ENCODE measurements at places on chromosomes 16 and 17. TPM values are rescaled to one million over a fixed set of nuclear protein-coding genes. Genes with fewer than 3 reads are reported as not detected.
A peak's percentile ranks its signal among the peaks of the same experiment; 100 is the strongest.

The FBF1 gene
- 3.5 TPM for total RNA-seq

DNA sequence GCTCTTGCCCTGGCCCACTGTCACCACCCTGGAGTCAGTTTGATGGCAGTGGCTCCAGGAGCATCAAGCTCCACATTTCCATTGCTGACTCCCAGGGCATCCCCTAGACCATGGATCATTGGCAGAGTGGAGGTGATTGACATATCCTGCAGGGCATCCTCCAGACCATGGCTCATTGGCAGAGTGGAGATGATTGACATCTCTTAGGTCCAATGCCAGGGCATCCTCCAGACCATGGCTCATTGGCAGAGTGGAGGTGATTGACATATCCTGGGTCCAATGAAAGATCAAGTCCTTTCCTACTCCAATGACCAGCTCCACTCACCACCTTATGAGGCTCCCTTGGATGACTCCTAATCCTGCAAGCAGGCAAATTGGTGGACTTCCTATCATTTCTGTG is 174.3 kb upstream of the NLRP1 start:
- peak; percentile 6 for DNase-seq

The DNAH9 gene
- total RNA-seq = not detected

DNA sequence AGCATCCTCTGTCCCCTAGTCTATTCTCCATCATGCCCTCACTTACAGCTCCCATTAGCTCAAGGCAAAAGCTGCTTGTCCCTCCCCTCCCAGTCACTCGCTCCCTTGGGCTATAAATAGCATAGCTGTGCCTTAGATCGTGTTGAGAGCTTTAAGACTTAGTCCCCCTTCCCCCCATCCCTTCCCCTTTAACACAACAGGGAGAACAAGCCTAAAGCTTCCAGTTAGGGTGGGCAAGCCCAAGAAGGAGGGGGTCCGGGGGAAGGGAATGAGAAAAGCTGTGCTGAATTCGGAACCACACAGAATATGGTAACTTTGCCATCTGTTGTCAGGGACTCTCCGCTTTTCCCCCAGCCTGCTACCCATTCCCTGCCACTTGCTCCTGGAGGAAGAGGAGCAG is 4.9 kb upstream of the HIGD1B start:
- no peak for DNase-seq

- DNase-seq = no peak
Observed at GRCh38 chr16:80744856-80745255, 59.5 kb downstream of the CDYL2 start.

DNA sequence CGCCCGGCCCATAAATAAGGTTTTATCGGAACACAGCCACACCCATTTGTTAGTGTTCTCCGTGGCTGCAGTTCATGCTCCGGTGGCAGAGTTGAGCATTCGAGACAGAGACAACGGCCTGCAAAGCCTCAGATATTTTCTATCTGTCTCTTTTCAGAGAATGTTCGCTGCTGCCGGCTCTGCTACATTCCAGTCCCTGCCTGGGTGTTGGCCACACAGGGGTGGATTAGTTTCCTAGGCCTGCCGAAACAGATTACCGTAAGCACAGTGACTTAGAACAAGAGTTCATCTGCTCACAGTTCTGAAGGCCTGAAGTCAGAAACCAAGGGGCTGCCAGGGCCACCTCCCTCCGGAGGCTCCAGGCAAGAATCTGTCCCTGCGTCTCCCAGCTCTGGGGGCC is 19.1 kb upstream of the GSG1L start:
- no peak for DNase-seq

The SPPL2C gene
- not detected for total RNA-seq
